Activated naive CD4-positive, alpha-beta T cell (primary cell): ENCODE measurements at places on chromosomes 12 and 14.

- DNase-seq: no peak
Measured at GRCh38 chr14:36055681-36056225, 120.8 kb downstream of the PTCSC3 start.

DNA sequence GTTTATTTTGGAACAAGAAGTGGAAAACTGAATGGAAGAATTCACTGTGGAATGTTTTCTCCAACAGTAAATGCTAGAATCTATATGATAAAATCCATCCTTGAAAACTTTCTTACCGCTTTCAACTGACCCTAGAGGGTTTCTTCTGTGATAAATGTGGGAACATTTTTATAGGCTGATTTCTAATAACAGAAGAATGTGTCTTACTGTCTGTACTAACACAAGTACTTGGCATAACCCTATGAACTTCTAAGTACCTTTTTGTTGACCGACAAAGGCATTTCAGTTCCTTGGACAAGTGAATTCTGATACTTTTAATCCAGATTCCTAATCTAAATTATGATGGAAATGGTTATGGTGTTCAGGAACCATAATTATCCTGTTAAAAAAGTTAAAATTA, 1109.7 kb upstream of the FLRT2 start:
- DNase-seq: no peak

GRCh38 chr14:64830961-64831360, 48.7 kb downstream of the SPTB start:
- no peak for DNase-seq

DNA sequence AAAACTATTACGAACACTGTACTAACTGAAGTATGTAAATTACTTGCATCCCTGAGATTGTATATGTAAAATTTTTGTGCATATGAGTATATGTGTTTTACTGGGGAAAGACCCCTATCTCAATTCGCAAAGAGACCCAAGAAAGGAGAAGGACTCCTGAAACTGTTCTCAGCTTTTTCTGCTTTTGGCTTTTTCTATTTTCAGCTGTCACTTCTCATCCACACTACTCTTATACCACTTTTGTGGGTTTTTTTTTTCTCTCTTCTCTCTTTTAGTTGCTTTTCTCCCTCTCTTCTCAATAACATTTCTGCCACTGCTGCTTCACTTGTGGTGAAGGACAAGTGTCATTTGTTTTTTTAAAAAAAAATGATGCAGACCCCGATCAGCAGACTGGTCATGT, 39.8 kb downstream of the NIN start:
- DNase-seq: no peak
